ENCODE measurements at places on chromosomes 2 and 18.

GRCh38 chr2:160241251-160242137, 41.4 kb upstream of the ITGB6 start:
- DNase-seq = no peak

- DNase-seq = no peak
These were observed 106.9 kb upstream of the CD302 start for GRCh38 chr2:159904959-159905305.

GRCh38 chr2:72378753-72379348, 231.2 kb upstream of the CYP26B1 start:
- DNase-seq = no peak

- DNase-seq = no peak
These were observed 144.7 kb downstream of the GREB1L start for GRCh38 chr18:21386523-21387240.

DNA sequence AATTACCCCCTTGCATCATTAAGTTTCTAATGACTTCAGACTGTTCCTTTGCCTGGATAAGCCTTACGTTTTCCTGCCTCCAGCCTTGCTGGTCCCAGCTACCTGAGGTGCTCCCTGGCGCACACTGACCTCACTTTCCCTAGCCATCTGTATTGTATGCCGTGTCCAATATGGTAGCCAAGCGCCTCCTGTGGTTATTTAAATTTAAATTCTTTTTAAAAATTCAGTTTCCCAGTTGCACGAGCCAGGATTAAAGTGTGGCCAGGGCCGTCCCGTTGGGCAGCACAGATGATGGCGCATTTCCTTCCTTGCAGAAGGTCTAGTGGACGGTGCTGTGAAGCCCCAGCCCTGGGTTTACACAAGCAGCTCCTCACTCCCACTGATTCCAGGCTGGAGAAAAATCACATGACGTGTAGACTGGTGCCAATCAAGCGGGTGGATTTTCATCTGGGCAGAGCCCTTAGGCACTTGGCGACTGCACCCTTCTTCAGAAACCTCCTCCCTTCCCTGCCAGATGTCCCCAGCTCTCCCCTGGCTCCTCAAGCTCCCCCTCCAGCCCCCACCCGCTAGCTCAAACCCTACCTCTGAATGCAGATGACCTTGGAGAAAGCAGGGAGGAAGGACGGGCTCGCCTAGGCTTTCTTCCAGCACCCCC, 33.9 kb downstream of the ACKR3 start:
- DNase-seq = no peak

DNA sequence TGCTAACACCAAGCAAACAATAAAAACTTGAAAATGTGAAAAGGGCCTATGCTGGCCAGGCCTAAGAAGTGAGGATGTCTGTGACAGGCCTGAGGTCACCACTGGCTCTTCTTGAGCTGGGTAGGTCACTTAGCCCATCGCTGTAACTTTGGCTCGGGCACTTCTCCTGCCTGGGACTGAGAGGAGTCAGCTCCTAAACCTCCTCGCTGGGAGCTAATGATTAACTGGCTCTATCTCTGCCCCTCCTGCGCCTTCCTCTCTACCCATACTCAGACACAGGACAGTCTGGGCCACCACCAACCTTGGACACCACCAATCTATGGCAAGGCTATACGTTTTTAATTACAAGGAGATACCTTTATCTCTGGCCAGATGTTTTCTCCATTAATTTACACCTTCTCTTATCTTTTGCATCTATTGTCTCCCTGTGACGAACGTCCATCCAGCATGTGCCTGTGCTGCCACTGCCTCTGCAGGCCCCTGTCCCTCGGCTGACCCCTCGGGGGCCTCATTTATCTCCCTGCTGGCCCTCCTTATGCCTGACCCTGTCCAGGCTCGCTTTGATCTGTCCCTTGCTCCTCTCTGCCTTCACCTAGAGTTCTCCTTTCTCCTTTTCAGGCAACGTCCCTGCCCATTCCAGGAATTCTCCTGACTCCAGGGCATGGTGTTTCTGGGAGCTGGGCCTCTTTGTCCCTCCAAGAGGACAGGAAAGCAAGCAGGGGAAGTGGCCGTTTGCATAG, 149.1 kb upstream of the GATA6 start:
- DNase-seq = no peak

GRCh38 chr2:208363485-208363884, 43.1 kb upstream of the PTH2R start:
- no peak for DNase-seq

DNA sequence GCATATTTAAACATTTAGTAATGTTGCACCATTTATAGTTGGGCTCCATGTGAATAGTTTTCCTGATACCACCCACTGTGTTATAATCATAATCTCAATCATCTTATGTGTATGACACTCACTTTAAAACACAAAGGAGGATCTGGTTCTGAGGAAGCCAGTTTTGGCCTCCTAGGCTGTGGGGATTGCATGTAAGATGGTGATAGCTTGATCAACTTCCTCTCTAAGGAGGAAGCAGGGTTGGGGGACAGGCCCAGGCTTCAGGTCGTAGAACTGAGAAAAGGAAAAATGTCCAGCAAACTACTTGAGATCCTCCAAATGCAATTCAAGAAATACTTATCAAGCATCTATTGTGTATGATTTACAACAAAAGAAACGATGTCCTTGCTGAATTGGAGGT, 4.9 kb upstream of the PPM1B start:
- DNase-seq = no peak

GRCh38 chr2:174341995-174342685, 7.4 kb downstream of the SP9 start:
- no peak for DNase-seq

- DNase-seq = no peak
These were observed 22.8 kb downstream of the ARHGAP28 start for GRCh38 chr18:6752202-6752860.

DNA sequence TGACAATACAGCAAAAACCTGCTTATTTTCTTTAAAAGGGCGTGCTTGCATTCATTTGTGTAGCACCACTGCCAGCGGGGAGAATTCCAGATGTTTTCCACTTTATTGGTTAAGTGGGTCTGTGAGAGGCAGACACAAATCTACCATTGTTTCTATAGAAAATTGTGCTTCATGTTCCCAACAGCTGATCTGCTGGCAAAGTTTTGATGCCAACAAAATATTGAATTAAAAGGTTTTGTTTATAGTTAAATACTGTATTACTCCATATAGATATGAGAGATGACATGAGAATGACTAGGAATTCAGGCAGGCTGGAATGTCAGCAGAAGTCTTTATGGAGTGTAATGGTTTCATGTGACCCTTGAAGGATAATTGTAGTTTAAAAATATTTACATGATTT, 182.7 kb downstream of the MC4R start:
- DNase-seq = no peak

DNA sequence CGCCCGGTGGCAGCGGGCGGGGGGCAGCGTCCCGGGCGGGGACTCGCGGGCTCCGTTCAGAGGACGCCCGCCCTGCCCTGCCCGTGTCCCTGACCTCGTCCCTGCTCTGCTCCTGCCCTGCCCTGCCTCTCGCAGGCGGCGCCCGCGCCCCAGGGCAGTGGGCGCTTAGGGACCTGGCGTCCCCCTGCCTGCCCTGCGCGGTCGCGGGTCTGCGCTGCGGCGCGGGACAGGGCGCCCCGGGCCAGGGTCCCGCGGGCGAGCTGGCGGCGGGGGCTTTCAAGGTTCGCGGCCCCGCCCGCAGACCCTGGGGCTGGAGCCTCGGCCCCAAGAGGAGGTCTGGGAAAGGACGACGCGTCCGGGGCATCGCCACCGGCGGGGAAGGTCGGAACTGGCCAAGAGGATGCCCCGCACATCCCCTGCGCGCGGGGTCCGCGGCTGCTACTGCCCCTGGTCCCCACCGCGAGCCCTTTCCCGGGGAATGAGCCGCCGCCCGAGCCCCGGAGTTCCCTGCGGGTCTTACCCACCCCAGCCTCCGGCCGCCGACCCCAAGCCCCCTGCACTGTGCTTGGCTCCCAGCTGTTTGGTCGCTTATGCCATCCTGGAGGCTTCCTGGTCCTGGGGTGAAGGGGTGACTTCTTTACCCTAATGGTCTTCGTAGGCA, 679 bp downstream of the RNF144A start:
- DNase-seq = no peak

GRCh38 chr2:43459446-43460173, 136.2 kb downstream of the THADA start:
- DNase-seq = no peak

GRCh38 chr18:37956020-37956419, 390.4 kb upstream of the CELF4 start:
- DNase-seq = no peak

GRCh38 chr18:58838165-58838860, 26.4 kb upstream of the ZNF532 start:
- no peak for DNase-seq

DNA sequence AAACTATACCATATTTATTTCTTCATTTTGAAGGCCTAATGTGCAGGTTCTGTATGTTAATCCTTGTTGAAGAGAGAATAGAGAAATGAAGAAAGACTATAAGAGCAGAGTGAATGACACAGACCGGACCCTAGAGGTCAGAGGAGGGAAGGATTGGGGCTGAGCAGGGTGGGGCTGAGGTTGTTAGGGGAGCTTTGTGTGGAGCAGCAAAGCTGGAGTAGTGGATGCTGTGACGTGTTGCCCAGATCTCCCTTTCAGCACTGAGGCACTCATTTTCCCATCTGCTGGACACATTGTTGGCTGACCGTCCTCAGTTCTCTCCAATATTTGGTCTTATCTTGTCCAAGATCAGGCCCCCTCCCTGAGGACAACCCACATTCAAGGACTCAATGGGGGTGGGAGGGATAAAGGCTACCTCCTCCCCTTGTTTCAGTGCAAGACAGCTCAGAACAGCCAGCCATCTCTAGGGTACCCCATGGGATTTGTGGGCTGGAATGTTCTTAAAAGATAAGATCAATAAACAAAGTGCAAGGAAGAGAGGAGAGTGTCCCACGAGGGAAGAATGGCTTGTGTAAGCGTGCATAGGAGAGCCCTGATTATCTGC, 143.6 kb downstream of the TDRD15 start:
- no peak for DNase-seq

- DNase-seq = no peak
These were observed 399.8 kb upstream of the ST6GAL2 start for GRCh38 chr2:107285621-107286299.

GRCh38 chr2:108364676-108365297, 13.0 kb upstream of the SULT1C4 start:
- no peak for DNase-seq

DNA sequence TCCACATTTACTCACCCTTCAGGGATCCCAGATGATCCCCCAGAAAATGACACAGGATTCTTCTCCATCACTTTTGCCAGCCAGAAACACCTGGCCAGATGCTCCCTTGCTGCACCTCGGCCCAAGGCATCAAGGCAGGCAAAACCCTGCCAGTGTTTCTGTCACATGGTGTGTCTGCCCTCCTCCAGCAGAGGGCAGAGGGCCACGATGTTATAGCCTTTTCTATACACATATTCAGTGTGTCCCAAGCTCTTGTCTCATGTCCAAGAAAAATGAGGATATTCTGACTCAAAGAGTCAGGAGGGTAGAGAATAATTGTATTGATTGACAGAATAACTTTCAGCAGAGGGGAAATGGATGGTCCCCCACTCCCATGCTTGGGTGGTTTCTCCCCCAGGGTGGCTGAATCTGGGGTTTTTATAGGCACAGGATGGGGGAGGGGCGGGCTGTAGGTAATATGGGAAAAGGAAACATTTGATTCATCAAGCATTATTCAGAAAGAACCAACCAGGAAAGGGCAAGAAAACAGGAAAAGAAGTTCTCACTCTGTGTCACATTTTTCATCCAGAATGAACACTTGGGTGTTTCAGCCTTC, 933.9 kb downstream of the TRIB2 start:
- no peak for DNase-seq

DNA sequence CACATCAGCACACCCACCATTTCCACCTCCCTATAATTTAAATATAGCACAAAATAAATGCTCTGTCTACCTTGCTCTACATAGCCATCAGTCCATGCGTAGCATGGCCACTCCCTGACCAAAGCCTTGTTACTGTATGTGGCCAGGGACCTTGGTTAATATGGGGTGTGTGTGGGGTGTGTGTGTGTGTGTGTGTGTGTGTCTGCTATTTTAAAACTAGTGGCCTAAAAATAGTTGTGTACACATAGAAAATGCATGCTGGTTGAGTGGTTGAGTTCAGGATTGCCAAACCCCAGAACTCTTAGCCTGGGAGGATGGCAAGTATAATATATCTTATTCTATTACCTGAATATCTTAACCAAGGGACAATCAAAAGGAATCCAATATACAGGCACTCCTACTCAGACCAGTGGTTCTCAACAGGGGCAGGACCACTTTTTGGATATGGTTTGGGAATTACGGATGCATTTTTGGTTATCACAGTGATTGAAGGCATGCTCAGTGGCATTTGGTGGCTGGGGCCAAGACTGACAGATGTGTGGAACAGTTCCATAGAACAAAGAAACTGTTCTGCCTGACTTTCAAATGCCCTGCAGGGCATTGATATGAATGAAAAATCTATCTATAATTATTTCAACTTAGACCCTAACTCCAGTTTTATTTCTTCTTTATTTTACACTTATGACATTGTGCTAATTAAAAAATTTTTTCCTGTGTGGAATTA, 72.3 kb upstream of the PSME4 start:
- no peak for DNase-seq

DNA sequence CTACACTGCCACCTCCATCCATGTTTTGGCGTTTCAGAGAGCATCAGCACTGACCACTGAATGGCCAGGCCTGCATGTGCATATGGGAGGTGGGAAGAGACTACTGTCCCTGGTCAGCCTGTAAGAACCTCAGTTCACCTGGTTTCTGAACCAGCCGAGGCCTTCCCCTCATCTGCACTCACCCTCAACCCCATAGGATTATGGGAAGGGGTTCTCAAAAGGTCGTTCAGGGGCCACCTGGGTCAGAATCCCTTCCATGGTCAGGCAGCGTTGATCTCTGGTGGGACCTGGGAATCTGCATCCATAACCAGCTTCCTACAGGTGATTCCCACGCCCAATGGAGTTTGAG, 36.7 kb downstream of the TET3 start:
- DNase-seq = no peak

GRCh38 chr18:26813043-26813442, 52.5 kb downstream of the AQP4 start:
- no peak for DNase-seq

DNA sequence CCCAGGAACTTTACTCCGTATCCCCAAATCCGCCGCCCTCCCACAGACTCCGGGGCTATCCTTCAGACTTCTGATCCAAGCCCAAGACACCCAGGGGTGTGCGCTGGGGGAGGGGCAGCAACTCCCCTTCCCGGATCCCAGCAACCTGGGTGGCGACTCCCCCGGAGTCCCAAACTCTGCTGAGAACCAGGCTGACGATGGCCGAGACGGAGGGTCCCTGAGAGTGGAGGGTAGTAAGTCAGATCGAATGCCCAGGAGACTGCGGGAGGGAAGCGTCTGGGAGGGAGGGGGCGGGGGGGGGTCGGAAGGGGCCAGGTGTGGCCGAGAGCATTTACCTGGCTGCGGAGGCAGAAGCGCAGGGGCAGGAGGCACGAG, 7.0 kb upstream of the TNS1 start:
- no peak for DNase-seq

GRCh38 chr2:129192841-129193253, 786.6 kb upstream of the RAB6C start:
- no peak for DNase-seq
